Activated naive CD8-positive, alpha-beta T cell treated with anti-CD3 and anti-CD28 coated beads for 36 hours (primary cell): ENCODE measurements at places on chromosomes 1 and 21. TPM values are rescaled to one million over a fixed set of nuclear protein-coding genes. Genes with fewer than 3 reads are reported as not detected.

MPL gene
- total RNA-seq = not detected

MATN1 gene
- 1.1 TPM for total RNA-seq

ESRRG gene
- not detected for total RNA-seq

OLFML2B gene
- total RNA-seq = 0.12 TPM

DIPK1A gene
- 8.4 TPM for total RNA-seq

LRRC41 gene
- 35.6 TPM for total RNA-seq

DNA sequence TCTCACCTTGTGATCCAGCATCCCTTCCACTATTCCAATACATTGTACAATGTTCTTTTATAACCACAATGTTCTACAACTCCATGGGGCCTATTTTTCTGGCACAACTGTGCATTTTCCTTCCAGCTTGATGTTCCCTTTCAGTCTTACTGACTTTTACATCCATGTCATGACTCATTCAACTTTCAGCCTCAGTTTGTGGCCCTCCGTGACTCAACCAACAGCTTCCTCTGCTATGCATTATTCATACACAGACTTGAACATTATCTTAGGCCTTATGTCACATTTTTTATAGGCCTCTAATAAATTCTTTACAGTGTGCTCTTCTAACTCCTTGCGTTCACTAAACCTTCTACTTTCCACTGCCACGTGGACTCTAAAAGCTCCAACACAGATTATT is 119.4 kb upstream of the PRMT6 start:
- DNase-seq = no peak
- H3K27me3 ChIP-seq = peaks cover 8% of the 10 kb centered on the region
- H3K4me1 ChIP-seq = no peaks in the 10 kb centered on the region
- no peak overlapping the region for H3K4me3 ChIP-seq

DNA sequence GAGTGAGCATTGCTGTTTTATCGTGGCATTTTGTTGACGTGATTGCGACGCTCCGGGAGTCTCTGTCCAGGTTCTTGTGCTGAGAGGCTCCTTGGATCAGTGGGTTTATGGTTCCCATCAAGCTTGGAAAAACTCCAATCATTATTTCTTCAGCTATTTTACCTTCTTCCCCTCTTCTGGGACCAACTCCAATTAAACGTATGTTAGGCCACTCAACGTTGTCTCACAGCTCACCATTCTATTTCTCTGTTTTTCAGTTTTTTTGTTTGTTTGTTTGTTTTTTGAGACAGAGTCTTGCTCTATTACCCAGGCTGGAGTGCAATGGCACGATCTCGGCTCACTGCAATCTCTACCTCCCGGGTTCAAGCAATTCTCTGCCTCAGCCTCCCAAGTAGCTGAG is 8.0 kb downstream of the HES4 start:
- no peak overlapping the region for H3K27ac ChIP-seq
- peaks cover 12% of the 10 kb centered on the region for H3K4me1 ChIP-seq
- peaks cover 45% of the 10 kb centered on the region for H3K27me3 ChIP-seq
- H3K36me3 ChIP-seq = no peaks in the 10 kb centered on the region

DNA sequence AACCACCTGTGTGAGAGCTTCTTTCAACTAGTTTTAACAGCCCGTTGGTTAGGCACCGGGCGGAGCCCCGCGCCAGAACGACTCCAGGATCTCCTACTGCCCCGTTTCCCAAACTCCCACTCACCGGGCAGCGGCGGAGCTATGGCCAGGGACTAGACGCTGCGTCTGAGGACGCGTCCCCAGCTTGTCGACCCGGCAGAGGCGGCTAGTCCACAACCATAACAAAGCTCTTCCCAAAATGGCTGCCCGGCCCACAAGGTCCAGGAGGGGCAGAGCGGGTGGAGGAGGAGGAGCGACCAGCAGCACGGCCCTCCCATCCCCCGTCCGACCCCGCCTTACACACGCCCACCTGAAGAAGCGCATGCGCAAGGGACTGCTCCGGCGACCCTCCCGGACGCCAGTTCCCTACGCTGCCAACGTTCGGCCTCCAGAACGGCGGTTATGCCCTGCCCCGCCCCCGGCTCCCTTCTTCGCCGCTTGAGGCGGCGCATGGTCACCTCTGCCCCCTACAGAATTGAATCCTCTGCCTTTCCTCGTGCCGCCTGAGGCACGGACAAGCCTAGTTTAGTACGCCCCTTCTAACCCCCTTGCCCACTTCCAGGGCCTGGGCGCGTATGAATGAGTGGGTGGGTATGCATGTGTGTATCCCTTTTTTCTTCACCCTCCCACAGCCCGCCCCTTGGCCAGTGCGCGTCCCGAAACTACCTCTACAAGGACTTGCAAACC is at the start of gene GPBP1L1:
Gene GPBP1L1, minus strand, starts transcription at position 246 of the 726 bp plus-strand sequence. CDS start 27,446 bp downstream, outside the sequence.
- peaks cover 38% of the 10 kb centered on the region for H3K36me3 ChIP-seq
- H3K27ac ChIP-seq = peak within 1 kb of the TSS; percentile 99
- H3K27me3 ChIP-seq = no peaks in the 10 kb centered on the region

DNA sequence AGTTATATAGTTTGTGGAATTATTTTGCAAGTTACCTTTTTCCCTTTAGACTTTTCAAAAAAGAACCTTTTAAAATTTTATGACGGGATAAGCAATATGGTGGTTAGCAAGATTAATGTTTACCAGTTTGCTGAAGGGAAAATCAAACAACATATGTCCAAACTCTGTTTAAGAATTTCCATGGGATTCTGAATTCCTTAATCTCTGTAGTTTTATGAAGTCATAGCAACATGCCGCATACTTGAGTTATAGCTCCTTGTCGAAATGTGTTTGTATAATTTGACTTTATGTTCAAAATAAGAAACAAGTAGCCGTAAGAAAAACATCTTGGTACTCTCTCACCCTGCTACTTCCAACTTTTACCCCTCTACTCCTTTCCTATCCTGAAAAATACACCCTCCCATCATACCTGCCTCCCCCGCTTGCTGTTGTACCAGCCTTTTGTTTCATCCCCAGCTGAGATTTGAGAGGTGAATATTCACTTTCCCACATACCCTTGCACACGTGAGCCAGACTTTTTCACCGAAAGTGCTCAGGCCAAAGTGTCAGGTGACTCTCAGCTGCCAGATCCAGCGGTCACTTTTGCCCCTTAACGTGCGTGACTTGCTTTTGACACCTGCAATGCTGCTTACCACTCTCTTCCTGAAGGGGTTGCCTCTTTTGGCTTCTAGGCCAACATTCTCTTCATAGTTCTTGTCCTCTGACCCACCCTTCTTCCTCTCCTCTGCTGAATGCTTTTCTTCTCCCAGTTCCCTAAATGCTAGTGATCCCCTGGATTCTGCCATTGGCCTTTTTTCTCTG is 83.5 kb upstream of the ZNF326 start:
- H3K36me3 ChIP-seq = peaks cover 28% of the 10 kb centered on the region
- peaks cover 42% of the 10 kb centered on the region for H3K4me1 ChIP-seq
- no peak overlapping the region for H3K27ac ChIP-seq

DNA sequence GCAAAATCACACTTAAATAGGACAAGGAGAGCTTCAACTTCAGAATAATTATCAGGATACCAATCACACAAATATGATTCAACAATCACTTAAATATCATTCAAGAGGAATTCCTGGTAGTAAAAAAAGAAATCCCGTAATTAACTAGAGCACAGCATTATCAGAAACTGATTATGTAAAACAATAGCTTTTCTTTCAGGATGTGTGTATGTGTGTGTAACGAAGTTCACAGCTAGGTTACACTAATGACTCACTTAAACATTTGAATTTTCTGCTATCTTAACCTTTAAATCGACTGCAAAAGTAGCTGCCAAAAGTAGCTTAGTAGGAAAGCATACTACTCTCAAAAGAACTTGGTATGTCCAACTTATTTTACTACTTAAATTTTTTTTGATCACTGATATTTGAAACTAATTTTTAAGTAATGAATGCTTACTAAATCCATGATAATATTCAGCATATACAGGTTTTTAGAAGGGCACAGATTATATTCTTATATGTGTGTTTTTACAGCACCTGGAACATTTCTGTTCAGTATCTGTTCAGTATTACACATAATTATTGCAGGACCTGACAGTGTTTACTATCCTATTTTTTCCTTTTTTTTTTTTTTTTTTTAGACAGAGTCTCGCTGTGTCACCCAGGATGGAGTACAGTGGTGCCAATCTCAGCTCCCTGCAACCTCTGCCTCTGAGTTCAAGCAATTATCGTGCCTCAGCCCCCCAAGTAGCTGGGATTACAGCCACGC is 4.2 kb downstream of the RERE start:
- H3K27ac ChIP-seq = no peak overlapping the region
- peaks cover 40% of the 10 kb centered on the region for H3K4me1 ChIP-seq
- H3K4me3 ChIP-seq = no peak overlapping the region
- no peak for DNase-seq
- no peaks in the 10 kb centered on the region for H3K36me3 ChIP-seq
- H3K27me3 ChIP-seq = no peaks in the 10 kb centered on the region

- no peaks in the 10 kb centered on the region for H3K36me3 ChIP-seq
- H3K4me1 ChIP-seq = no peaks in the 10 kb centered on the region
- H3K4me3 ChIP-seq = no peak overlapping the region
- DNase-seq = peak; percentile 20
- no peak overlapping the region for H3K27ac ChIP-seq
- peaks cover 3% of the 10 kb centered on the region for H3K27me3 ChIP-seq
Observed at GRCh38 chr1:240888039-240888786, 276.3 kb upstream of the GREM2 start.

GRCh38 chr21:14321042-14321441 is 61.9 kb downstream of the HSPA13 start:
- DNase-seq = no peak
- H3K27me3 ChIP-seq = peaks cover 9% of the 10 kb centered on the region
- no peak overlapping the region for H3K4me3 ChIP-seq

DNA sequence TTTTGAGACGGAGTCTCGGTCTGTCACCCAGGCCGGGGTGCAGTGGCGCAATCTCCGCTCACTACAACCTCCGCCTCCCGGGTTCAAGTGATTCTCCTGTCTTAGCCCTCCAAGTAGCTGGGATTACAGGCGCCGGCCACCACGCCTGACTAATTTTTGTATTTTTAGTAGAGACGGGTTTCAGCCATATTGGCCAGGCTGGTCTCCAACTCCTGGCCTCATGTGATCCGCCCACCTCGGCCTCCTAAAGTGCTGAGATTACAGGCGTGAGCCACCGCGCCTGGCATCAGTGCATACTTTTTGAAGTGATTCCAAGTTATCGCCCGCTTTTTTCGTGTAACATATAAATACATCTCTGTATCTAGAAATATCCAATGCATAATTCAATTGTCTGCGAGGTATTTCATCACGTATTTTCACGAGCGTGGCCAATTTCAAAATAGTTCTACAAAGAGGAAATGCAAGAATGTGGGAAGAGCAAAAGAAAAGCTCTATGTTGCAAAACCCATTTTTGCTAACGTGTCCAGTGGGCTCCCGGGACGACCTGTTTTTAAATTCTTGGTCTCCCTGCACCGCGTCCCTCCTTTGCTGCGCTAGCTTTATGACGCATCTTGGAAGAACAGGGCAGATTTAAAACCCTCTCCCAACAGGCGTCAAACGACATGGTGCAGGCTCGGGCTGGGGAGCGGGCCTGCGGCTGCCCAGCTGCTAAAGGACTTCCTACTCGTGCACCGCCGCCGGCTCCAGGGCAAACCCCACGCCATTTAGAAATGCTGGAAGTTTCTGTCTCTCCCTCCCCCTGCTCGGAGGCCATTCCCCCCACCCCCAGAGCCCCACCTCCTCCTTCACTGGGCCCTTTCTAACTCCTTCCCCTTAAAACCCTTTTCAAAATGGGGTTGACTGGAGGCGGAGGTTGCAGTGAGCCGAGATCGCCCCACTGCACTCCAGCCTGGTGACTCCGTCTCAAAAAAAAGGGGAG is 923 bp upstream of the IFNGR2 start:
- H3K27ac ChIP-seq = peak overlapping the region; percentile 73
- peaks cover 38% of the 10 kb centered on the region for H3K4me1 ChIP-seq
- H3K36me3 ChIP-seq = peaks cover 5% of the 10 kb centered on the region
- no peak for DNase-seq
- peaks cover 11% of the 10 kb centered on the region for H3K27me3 ChIP-seq

- H3K4me1 ChIP-seq = peaks cover 57% of the 10 kb centered on the region
- H3K4me3 ChIP-seq = no peak overlapping the region
- DNase-seq = no peak
Observed at GRCh38 chr21:33255404-33255803, 10.8 kb upstream of the IL10RB start.

DNA sequence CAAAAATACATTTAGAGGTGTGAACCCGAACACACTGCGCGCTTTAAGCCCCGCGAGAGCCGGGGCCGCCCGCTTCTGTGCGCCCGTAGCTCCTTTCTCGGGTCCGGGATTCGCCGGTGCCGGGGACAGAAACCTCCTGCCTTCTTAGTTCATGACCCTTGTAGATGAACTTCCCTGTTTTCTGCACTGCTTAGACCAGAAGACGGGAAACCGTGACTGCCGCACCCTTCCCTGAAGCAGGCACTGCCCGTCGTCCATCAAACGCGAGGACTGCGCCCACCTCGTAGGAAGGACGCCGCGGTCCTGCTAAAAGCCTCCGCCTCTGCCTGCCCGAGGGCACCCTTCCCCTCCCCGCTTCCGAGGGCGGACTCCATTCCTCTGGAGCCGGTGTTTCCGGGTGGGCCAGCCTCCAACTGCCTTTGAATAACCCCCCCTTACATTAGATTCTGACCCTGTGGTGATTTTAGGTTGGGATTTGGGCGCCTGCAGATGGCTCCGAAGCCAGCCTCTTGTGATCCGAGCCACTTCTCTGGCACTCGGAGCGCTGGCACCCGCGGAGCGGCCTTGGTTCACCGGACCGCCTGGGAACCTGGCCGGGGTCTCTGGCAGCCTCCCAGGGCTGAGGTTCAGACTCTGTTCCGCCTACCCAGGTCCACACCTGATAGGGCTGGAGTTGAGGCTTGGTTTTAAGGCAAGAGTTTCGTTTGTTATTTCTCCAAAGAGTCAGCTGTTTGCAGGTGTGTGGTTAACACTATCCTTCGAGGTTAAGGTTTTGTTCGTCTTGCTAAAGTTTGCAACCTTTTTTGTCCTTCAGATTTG is 1.2 kb upstream of the PTTG1IP start:
- no peaks in the 10 kb centered on the region for H3K27me3 ChIP-seq
- DNase-seq = peak; percentile 40
- peaks cover 42% of the 10 kb centered on the region for H3K4me1 ChIP-seq
- peak overlapping the region; percentile 59 for H3K27ac ChIP-seq

GRCh38 chr21:16563795-16564194 is 834.0 kb downstream of the USP25 start:
- no peak overlapping the region for H3K4me3 ChIP-seq
- H3K27me3 ChIP-seq = no peaks in the 10 kb centered on the region
- H3K36me3 ChIP-seq = no peaks in the 10 kb centered on the region
- H3K4me1 ChIP-seq = no peaks in the 10 kb centered on the region
- no peak overlapping the region for H3K27ac ChIP-seq

GRCh38 chr1:66443793-66444192 is 90.2 kb upstream of the SGIP1 start:
- H3K27ac ChIP-seq = no peak overlapping the region
- H3K4me1 ChIP-seq = peaks cover 42% of the 10 kb centered on the region
- DNase-seq = no peak
- H3K27me3 ChIP-seq = peaks cover 7% of the 10 kb centered on the region
- no peak overlapping the region for H3K4me3 ChIP-seq
- peaks cover 2% of the 10 kb centered on the region for H3K36me3 ChIP-seq

DNA sequence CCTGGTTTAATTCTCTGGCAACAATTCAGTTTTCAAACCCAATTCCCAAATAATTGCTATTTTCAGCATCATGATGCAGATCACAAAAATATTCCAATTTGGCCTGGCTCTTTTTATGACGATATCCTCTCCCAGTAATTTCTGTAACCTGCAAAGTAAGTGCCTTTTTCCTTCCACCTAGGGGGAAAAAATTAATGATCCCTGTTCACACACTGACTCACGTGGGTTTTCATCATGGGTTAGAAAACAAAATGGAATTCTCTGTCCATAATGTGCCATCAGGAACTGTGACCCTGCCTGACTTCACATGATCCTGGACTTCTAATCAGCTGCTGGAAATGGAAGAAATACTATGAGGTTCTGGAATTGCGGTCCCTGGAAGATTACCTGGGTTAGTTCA is 24.5 kb downstream of the AK2 start:
- peaks cover 30% of the 10 kb centered on the region for H3K36me3 ChIP-seq
- H3K27ac ChIP-seq = peak overlapping the region; percentile 47
- H3K4me1 ChIP-seq = no peaks in the 10 kb centered on the region
- no peaks in the 10 kb centered on the region for H3K27me3 ChIP-seq
- no peak overlapping the region for H3K4me3 ChIP-seq
- DNase-seq = no peak
